ENCODE measurements at places on chromosomes 5 and 9.

- DNase-seq: no peak
Measured at GRCh38 chr5:116378007-116378776, 196.4 kb downstream of the SEMA6A start.

- no peak for DNase-seq
Measured at GRCh38 chr5:128434993-128435392, 103.1 kb downstream of the FBN2 start.

GRCh38 chr5:20605732-20606525 lies 617.9 kb upstream of the CDH18 start:
- no peak for DNase-seq

- no peak for DNase-seq
Measured at GRCh38 chr9:14096258-14096922, 217.6 kb downstream of the NFIB start.

DNA sequence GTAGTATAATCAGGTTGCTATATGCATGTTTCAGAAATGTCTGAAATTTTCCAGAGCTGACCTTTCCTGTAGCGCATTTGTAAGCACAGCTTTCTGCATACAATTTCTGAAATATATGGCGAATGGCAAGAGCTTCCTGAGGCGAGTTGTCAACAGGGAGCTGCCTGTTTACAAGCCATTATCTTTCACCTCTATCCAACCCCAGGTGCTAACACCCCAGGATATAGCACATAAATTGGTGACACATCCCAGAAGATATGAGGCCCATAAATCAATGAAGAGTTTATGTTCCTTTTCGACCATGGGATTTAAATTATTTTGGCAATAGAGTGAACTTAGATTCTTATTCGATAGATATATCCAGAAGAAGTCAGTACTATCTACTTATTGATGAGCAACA lies 379.8 kb downstream of the KDM4C start:
- no peak for DNase-seq

DNA sequence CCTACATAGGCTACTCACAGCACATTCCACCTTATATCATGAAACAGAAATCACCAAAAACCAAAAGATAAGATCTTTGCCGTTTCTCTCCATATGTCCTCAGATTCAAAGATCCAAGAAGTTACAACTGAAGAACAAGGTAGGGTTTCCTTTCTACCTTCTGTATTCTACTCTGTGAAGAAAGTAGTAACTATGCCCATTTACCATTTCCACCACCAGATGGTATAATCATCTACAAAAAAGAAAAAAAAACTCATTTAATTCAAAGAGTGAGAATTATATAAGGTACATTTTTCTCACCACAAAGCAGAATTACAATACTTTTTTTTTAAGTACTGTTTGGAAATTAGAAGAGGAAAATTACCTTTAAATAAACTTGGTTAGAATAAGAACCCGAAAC lies 172.6 kb upstream of the PTGER4 start:
- no peak for DNase-seq

DNA sequence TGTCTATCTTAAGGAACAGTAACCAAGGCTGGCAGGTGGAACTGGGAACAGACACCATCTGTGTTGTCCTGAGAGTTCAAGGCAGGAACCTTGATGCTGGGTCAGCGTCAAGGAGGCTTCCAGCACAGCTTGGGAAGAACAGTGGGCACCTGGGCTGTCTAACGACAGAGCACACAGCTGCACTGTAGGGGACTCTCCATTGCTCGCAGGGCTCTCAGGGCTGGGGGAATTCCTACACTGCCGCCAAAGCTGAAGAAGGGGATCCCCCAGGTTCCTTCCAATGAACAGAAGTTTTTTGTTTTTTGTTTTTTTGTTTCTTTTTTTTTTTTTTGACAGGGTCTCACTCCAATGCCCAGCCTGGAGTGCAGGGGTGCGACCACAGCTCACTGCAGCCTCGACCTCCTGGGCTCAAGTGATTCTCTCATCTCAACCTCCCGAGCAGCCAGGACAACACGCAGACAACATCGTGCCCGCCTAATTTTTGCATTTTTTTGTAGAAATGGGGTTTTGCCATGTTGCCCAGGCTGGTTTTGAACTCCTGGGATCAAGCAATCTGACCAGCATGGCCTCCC lies 81.9 kb downstream of the PTPN3 start:
- no peak for DNase-seq

DNA sequence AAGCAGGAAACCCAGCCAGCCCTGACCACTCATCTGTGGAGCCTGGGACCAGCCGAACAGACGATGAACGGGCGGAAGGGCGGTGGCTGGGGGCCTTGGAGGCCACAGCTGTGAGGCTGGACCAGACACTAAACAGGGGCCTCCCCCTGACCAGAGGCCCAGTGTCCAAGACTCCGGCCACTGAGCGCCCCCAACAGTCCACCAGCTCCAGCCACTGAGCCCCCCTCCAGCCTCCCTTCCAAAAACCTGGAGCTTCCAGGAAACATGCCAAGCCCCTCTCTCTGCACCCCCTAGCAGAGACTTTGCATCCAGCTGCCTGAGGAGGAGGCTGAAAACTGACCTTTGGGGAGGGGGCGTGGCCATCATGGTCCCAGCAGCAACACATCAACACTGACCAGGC lies 23.2 kb downstream of the CNTFR start:
- no peak for DNase-seq

- DNase-seq: no peak
Measured at GRCh38 chr9:74795803-74796202, 91.9 kb downstream of the TRPM6 start.

DNA sequence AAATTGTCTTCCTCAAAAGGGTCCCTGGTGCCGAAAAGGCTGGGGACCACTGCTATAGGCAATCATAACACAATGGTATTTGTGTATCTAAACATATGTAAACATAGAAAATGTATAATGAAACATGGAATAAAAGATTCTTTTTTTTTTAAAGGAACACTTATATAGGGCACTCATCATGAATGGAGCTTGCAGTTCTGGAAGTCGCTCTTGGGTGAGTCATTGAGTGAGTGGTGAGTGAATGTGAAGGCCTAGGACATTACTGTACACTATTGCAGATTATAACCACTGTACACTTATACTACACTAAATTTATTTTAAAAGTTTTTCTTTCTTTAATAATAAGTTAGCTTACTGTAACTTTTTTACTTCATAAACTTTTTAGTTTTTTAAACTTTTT lies 176.4 kb downstream of the ARRDC3 start:
- DNase-seq: no peak

DNA sequence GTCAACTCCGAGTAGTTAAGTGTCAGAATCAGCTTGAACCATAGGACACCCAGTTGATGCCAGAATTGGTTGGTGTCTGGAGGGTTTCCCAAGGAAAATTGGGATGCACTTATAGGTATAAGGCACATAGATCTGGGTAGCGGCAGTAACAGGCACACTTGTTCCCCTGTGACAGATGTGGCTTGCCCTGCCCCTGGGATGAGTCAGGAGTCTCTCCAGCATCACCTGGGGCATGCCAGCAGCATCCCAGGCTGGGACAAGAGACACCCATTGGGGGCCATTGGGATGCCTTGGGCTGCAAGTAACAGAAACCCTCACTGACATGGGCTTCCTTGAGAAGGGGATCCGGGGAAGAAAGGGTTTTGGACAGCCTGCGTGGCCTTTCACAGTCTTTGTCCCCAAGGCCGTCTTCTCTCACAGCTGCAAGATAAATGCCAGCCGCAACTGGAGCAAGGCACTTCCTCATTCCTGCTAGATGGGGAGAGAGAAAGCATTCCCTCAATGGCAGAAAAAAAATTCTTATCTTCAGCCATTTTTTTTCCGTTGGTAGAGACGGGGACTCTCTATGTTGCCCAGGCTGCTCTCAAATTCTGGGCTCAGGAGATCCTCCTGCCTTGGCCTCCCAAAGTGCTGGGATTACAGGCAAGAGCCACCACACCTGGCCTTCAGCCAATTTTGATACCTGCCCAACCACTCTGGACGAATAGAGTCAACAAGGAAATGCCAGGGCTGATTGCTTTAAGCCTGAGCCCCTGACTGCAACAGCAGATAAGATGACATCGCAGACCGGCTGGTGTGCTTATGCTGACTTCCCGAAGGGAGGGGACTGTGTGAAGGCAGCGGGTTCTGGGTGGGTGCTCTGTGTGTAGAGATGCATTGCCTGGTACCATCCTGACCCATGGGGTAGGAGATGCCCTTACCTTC lies 13.3 kb upstream of the RNF130 start:
- no peak for DNase-seq

- DNase-seq: no peak
Measured at GRCh38 chr5:135263022-135263668, 135.9 kb downstream of the MACROH2A1 start.

DNA sequence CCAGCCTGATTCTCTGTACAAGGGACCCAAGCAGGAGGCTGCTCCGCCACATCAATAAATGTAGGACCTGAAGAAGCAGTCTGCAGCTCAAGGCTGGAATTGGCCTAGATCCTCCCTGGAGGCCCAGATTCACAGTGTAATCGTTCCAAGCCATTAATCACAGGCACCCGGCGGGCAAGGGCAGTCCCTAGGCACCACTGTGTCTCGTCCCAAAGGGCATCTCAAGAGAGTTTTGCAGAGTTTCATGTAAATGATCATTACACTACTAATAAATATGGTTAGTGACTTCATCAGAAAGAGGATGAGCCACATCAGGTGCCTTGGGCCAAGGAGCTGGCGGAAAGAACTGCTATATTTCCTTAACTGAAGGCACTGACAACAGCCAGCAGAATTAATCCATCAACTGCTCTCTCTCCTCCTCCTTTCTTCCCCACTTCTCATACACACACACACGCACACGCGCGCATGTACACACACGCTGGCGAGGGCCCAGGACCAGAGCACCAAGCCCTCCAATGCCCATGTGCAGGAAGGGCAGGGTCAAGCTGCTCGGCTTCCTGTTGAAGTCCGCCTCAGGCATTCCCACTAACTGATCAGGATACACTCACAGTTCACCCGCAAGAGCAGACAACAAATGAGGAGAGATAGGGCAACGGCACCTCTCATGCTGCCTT lies 33.9 kb downstream of the GNAQ start:
- no peak for DNase-seq

Data from stimulated activated CD4-positive, alpha-beta T cell treated with anti-CD3 and anti-CD28 coated beads, TNF-alpha, amount 100 ng/mL, for 24 hours (primary cell).